Gastroesophageal sphincter (tissue), 4 donors: ENCODE measurements at places on chromosomes 16 and 17.

DNA sequence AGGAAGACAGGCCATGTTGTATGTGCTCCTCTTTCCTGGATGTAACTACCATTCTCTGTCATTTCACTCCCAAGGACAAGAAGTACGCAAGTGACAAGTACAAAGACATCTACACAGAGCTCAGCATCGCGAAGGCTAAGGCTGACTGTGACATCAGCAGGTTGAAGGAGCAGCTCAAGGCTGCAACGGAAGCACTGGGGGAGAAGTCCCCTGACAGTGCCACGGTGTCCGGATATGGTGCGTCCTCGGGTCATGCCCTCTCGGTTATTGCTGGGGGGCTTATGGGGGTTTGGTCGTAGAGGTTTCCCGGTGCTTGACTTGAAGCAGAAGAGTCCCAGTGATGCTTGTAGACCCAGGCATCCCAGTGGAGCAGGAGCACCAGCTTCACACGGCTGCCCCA lies 29.0 kb downstream of the PLD6 start:
- H3K4me3 ChIP-seq, result no peak overlapping the region
- no peaks in the 10 kb centered on the region for H3K4me1 ChIP-seq
- no peaks in the 10 kb centered on the region for H3K27me3 ChIP-seq
- H3K27ac ChIP-seq, result no peak overlapping the region
- ATAC-seq, result no peak
- no peaks in the 10 kb centered on the region for H3K36me3 ChIP-seq

- H3K36me3 ChIP-seq, result no peaks in the 10 kb centered on the region
- no peak overlapping the region for H3K27ac ChIP-seq
- H3K4me1 ChIP-seq, result no peaks in the 10 kb centered on the region
- H3K27me3 ChIP-seq, result peaks cover 30% of the 10 kb centered on the region
- no peak for ATAC-seq
These were observed 26.0 kb downstream of the CD300LF start for GRCh38 chr17:74686761-74687160.

- no peaks in the 10 kb centered on the region for H3K4me1 ChIP-seq
- ATAC-seq, result no peak
- peaks cover 93% of the 10 kb centered on the region for H3K27me3 ChIP-seq
- no peak overlapping the region for H3K4me3 ChIP-seq
These were observed 1.6 kb downstream of the CA4 start for GRCh38 chr17:60151355-60151754.

- no peak for ATAC-seq
- H3K36me3 ChIP-seq, result no peaks in the 10 kb centered on the region
- H3K4me1 ChIP-seq, result no peaks in the 10 kb centered on the region
- H3K4me3 ChIP-seq, result no peak overlapping the region
These were observed 3.1 kb downstream of the TEX2 start for GRCh38 chr17:64259922-64260321.

DNA sequence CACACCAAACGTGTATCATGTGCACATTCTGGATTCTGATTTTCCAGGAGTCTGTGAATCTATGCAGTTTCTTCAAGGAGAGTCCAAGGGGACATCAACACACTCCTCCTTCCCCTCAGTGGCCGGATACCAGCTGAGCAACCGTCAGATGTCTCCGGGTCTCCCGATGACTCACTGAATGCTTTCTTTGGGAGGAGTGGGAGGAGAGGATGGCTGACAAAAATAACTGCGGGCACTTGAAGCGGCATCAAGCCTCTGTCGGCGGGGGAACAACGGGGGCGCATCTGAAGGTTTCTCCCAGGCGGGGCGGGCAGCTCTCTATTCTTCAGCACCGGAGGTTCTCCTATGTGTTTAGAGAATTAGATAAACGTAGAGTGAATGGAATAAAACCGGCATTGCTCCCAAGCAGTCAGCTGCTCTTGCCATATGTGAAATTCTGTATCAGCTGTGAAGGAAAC lies 24.6 kb upstream of the LRRC75A start:
- H3K36me3 ChIP-seq, result no peaks in the 10 kb centered on the region
- H3K27ac ChIP-seq, result no peak overlapping the region
- H3K4me3 ChIP-seq, result no peak overlapping the region
- H3K4me1 ChIP-seq, result no peaks in the 10 kb centered on the region

- H3K36me3 ChIP-seq, result no peaks in the 10 kb centered on the region
- H3K4me1 ChIP-seq, result no peaks in the 10 kb centered on the region
- ATAC-seq, result peak; percentile 81
- peak within 1 kb of the TSS; percentile 62 for H3K4me3 ChIP-seq
- no peak within 1 kb of the TSS for H3K27ac ChIP-seq
- H3K27me3 ChIP-seq, result peaks cover 72% of the 10 kb centered on the region
These were observed at the start of gene NOG for GRCh38 chr17:56593646-56594319. TSS of gene NOG (plus strand) at chr17:56593699. CDS start at chr17:56594224, 525 bp downstream.

DNA sequence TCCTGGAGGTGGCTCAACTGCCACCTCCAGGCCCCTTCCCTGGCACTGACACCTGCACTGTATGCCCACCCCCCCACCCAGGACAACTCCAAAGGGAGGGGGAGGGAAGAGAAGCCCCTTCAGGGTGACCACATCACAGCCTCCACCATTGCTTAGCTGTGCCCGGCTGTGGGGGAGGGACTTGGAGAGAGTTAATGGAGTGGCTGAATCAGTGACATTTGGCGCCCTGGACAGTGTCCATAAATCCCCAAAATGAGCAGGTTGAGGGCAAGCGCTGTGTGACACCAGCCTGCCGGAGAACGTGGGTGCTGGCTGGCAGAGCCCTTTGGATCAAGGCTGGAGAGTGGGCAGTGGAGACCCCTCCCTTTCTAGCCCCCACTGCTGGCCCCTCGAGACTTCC lies 883 bp downstream of the USH1G start:
- no peak for ATAC-seq
- H3K4me3 ChIP-seq, result no peak overlapping the region
- peaks cover 14% of the 10 kb centered on the region for H3K4me1 ChIP-seq

DNA sequence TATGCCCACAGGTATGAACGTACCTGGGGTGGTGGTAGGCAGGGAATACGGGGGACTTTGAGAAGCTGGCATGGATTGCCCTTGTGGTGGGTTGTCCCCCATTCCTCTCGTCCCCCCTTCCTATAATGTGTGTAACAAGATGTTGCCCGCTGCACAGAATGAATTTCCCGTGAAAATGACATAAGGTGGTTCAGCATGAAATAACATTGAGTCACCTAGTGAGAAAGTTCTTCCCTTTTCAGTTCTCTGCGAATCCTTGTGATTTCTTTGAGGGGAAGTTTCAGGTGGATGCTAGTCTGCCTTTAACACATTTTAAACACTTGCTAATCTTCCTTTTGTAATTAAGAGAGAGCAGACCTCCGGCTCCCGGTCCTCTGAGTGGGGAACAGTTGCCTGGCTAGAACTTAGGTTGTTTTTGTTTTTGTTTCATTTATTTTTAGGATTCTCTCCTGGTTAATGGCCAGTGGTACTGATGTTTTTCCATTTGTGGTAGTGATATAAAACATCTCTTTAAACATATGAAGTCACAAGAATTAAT lies 58.9 kb downstream of the RAP1GAP2 start:
- peaks cover 12% of the 10 kb centered on the region for H3K4me1 ChIP-seq
- H3K36me3 ChIP-seq, result no peaks in the 10 kb centered on the region
- no peak overlapping the region for H3K27ac ChIP-seq
- peak overlapping the region; percentile 70 for H3K4me3 ChIP-seq
- H3K27me3 ChIP-seq, result peaks cover 29% of the 10 kb centered on the region

DNA sequence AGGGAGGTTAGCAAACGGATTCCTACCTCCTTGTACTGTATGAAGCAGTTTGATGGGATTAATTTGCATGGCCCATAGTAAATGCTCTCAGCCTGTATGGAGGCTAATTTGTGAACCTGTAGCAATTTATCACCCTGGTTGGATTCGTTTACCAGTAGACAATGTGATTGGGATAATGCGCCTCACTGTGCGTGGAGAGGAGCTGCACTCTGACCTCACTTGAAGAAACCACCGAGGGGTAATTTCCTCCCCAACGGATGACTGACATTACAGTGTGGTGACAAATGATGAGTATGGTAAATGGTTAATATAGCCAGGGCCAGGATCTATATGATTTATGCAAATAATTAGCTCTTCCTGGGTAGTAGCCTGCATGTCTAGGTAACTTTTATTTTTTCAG lies 479.1 kb upstream of the RBFOX1 start:
- H3K4me3 ChIP-seq, result no peak overlapping the region
- no peaks in the 10 kb centered on the region for H3K36me3 ChIP-seq

GRCh38 chr16:19515757-19516156 lies 6.1 kb downstream of the GDE1 start:
- H3K4me1 ChIP-seq, result peaks cover 12% of the 10 kb centered on the region
- peaks cover 39% of the 10 kb centered on the region for H3K36me3 ChIP-seq
- no peak overlapping the region for H3K4me3 ChIP-seq

DNA sequence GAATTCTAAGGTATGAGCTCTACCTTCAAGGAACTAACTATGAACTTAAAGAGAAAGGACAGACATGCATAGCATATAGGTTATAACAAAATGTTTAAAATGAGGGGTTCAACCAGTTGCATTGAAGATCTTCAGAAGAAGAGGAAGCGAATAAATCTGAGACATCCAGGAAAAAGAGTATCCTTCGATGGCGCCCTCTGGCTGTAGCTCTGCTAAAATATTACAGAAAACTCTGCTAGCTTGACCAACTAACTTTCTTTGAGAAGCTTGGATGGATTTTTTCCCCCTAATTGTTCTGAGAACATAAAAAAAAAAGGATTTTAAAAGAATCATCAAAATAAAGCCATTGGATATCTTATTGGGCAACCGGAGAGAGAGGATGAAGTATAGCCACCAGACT lies 659.9 kb upstream of the SOX9 start:
- no peaks in the 10 kb centered on the region for H3K27me3 ChIP-seq
- H3K27ac ChIP-seq, result no peak overlapping the region
- no peaks in the 10 kb centered on the region for H3K36me3 ChIP-seq
- H3K4me3 ChIP-seq, result no peak overlapping the region
- ATAC-seq, result no peak

- H3K27me3 ChIP-seq, result no peaks in the 10 kb centered on the region
- no peak overlapping the region for H3K4me3 ChIP-seq
- H3K36me3 ChIP-seq, result no peaks in the 10 kb centered on the region
- H3K27ac ChIP-seq, result no peak overlapping the region
- no peak for ATAC-seq
These were observed 127.8 kb downstream of the HS3ST3B1 start for GRCh38 chr17:14428648-14429029.

GRCh38 chr16:72665701-72666100 lies 382.2 kb downstream of the ZFHX3 start:
- no peaks in the 10 kb centered on the region for H3K27me3 ChIP-seq
- peak overlapping the region; percentile 78 for H3K4me3 ChIP-seq
- no peaks in the 10 kb centered on the region for H3K36me3 ChIP-seq
- no peaks in the 10 kb centered on the region for H3K4me1 ChIP-seq
- no peak for ATAC-seq

DNA sequence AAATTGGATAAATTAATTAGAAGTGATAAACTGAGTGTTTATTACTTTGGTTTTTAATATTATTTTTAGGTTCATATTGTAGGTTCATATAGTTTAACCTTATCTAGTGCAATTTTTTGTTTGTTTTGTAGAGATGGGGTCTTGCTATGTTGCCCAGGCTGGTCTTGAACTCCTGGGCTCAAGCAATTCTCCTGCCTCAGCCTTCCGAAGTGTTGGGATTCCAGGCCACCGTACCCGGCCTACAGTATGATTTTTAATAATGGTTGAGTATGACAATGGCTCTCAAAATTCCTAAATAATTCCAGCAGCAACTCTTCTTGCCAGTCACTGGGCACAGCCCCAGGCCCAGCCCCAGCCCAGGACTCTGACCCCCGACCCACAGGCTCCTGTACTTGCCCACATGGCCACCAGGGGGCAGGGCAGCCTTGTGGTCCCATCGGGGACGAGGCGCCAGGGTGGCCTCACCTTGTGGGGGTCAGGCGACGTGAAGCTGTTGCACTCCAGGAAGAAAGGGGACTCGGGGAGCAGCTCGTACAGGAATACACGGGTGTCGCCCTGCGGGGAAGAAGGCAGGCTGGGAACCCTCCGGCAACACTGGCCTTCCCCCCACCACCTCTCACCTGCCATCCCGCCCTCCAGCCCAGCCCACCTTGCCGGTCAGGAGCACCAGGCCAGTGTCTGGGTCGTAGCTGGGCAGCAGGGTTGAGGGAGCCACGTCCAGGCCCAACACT lies 7.9 kb upstream of the PAM16 start:
- no peaks in the 10 kb centered on the region for H3K27me3 ChIP-seq
- H3K36me3 ChIP-seq, result no peaks in the 10 kb centered on the region
- no peak overlapping the region for H3K4me3 ChIP-seq
- peaks cover 6% of the 10 kb centered on the region for H3K4me1 ChIP-seq
- ATAC-seq, result peak; percentile 65
- no peak overlapping the region for H3K27ac ChIP-seq

DNA sequence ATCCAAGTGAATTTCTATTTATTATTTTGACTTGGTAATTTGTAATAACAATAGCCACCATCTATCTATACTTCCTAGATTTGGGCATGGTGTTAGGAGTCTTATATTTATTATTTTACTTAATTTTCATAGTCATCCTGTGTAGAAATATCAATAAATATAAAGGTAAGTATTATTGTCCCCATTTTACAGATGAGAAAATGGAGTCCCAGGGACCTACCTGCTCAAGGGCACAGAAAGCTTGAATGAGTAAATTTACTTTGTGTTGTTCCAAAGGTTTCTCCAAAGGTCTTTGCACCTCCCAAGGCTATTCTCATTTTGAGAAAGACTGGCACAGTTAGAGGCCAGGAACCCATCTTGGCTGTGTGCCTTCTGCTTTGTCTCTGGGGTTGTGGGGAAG lies 738.3 kb downstream of the WWOX start:
- ATAC-seq, result no peak
- no peak overlapping the region for H3K4me3 ChIP-seq
- H3K27ac ChIP-seq, result no peak overlapping the region
- no peaks in the 10 kb centered on the region for H3K27me3 ChIP-seq

- peaks cover 24% of the 10 kb centered on the region for H3K4me1 ChIP-seq
- ATAC-seq, result peak; percentile 48
- no peaks in the 10 kb centered on the region for H3K27me3 ChIP-seq
- peak overlapping the region; percentile 88 for H3K27ac ChIP-seq
- H3K4me3 ChIP-seq, result peak overlapping the region; percentile 88
- peaks cover 65% of the 10 kb centered on the region for H3K36me3 ChIP-seq
These were observed 666 bp downstream of the HGS start for GRCh38 chr17:81684442-81684911.

DNA sequence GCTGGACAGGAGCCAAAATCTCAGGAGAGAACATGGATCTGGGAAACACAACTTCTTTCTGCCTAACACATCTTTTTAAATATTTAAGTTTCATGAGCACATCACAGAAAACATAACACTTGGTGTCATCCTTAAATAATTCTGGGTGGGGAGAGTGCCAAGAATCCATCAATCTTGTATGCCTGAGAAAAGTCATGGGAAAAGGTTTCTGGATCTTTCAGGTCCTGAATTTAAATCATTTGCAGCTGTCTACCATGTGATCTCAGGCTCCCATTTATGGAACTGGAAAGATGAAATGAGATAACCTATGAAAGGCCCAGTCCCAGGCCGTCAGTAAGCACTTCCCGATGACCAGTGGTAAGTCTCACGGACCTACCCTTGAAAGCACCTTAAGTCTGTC lies 15.1 kb downstream of the CDH11 start:
- no peak overlapping the region for H3K27ac ChIP-seq

- no peak for ATAC-seq
- no peak overlapping the region for H3K4me3 ChIP-seq
- no peaks in the 10 kb centered on the region for H3K4me1 ChIP-seq
These were observed 36.3 kb downstream of the SPECC1 start for GRCh38 chr17:20045476-20045875.
